ENCODE measurements at places on chromosomes 13 and 19.
A peak's percentile ranks its signal among the peaks of the same experiment; 100 is the strongest.

DNA sequence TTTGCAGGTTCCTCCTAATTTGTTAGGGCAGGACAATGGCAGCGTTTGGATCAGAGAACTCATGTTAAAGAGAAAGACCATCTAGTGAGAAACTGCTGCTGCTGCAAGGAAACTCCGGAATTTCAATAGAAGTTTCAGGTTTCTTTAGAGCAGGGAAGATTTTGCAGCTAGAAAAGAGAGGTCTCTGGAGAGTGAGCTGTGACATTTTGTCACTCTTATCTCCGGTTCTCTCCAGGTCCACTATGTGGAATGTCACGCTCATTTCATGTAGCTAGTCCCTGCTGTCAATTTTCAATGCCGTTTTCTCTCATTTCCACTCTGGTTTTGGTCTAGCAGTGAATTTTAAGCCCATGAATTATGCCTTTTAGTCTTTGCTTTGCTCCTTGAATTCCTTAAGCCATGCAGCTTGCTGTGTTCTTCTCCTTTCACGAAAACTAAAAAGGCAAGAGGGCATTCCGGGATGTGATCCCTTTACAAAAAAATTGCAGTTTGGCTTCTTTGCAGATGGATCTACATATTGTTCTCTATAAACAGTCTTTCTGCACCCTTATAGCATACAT lies 46.7 kb upstream of the POSTN start:
- DNase-seq, result no peak

DNA sequence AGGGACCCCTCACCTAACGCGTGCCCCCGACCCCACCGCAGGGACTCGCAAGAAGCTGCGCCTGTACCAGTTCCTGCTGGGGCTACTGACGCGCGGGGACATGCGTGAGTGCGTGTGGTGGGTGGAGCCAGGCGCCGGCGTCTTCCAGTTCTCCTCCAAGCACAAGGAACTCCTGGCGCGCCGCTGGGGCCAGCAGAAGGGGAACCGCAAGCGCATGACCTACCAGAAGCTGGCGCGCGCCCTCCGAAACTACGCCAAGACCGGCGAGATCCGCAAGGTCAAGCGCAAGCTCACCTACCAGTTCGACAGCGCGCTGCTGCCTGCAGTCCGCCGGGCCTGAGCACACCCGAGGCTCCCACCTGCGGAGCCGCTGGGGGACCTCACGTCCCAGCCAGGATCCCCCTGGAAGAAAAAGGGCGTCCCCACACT lies 4.7 kb upstream of the MYBPC2 start:
- peak; percentile 58 for DNase-seq

DNA sequence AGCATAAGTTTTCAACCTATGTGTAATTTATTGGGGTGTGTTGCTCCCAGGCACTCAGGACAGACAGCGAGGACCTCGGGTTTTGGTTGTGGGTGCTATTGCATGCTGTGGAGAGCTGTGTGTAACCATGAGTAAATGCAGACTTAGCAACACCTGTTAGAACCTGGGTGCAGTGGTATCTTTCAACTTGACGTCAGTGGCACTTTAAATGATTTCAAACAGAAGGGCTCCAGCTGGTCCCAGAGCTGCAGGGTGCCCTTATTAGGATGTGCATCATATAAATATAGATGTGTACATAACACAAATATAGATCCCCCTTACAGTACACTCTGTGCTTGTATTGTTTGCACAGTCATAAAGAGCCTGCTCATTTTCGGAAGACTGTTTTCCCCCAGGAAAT lies 228.3 kb upstream of the IRS2 start:
- DNase-seq, result no peak

GRCh38 chr13:19587635-19588300 lies 26.4 kb upstream of the TPTE2 start:
- DNase-seq, result peak; percentile 40

DNA sequence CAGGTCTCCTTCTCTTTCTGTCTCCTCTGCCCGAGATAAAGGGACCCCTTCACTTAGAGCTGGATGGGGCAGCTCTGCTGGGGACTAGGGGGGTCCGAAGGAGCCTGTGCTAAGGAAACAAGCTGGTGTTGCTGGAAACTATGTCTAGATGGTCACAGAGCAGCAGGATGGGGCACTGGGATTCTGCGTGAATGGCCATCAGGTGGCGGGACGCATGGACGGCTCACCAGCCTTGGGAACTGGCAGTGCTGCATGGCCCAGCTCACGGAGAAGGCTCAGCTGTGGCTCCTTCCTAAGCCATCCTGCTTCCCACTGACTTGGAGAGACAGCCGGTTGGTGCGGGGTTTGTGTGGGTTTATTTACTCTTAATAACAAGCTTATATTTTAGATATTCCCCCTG lies 411.8 kb downstream of the ZNF536 start:
- DNase-seq, result no peak

DNA sequence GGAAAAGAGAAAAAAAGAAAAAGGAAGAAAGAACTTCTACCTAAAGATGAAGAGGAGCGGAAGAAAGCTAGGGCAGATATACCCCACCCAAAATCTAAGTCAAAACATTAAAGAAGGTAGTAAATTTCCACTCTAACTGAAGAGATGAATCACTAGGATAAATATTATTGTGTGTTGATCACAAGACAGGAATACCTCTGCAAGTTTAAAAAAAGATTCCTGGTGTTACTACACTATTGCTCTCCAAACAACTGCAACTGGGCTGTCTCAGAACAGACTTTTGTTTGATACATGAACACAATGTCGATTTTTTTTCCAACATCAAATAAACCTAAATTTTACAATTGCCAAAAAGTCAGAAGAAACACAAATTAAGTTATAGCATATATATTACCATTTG lies 6.8 kb downstream of the HSPH1 start:
- no peak for DNase-seq

GRCh38 chr19:3977242-3978143 lies 6.6 kb upstream of the DAPK3 start:
- no peak for DNase-seq

DNA sequence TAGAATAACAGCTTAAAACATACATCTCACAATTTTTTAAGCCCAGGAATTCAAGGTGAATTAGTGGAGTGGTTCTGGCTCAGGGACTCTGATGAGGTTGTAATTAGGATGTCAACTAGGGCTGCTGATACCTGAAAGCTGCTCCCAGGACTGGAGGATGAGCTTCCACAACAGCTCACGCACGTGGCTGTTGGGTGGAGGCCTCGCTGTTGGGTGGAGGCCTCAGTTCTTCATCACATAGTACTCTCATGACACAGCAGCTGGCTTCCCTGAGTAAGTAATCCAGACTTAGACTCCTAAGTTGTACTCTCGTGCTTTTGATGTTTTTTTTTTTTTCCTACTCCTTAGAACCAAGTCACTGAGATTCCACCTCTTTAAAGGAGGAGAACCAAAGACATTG lies 577.1 kb upstream of the PRR20A start:
- DNase-seq, result no peak

GRCh38 chr13:48475230-48475629 lies 57.6 kb downstream of the RCBTB2 start:
- no peak for DNase-seq

DNA sequence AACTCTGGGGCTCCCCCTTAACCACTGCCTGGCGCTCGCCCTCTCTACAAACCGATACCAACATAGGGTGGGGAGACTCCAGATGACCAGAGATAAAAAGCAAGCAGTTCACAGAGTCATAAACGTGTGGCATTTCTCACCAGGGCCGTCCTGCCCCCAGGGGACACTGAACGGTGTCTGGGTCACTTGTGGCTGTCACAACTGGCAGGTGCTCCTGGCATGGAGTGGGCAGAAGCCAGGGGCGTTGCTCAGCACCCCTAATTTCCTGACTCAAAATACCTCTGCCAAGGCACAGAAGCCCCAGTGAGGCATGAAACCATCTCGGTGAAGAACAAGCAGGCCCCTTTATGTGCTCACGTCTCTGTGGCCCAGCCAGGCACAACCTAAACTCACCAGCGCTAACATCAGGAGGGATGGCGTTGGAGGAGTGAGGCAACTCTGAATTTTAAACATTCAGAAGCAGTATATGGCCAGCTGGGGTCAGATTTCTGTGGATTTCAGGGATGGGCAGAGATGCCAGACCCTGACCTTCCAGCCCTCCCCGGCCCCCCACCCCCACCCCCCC lies 1.8 kb downstream of the PIP5K1C start:
- DNase-seq, result no peak
